Suppressor macrophage (primary cell): ENCODE measurements at places on chromosomes 7 and 10.

- peak; percentile 23 for DNase-seq
Observed at GRCh38 chr7:69932034-69932628, 333.9 kb downstream of the AUTS2 start.

DNA sequence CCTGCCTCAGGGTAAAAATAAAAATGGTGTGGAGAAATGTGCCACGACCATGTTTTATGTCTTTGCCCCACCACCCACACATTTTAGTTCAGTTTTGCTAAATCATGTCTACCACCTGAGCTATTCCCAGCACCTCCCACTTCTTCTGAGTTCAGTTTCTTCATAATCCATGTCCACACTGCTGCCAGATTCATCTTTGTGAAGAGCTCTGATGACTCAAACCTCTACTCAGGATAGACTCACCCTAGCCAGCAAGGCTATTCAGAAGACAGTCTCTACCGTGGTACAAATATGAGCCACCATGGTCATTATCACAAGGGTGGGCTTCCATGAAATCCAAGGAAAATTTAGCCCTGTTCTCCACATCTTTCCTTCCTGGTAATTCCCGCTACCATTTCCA is 231.1 kb upstream of the PRKCQ start:
- DNase-seq = no peak

DNA sequence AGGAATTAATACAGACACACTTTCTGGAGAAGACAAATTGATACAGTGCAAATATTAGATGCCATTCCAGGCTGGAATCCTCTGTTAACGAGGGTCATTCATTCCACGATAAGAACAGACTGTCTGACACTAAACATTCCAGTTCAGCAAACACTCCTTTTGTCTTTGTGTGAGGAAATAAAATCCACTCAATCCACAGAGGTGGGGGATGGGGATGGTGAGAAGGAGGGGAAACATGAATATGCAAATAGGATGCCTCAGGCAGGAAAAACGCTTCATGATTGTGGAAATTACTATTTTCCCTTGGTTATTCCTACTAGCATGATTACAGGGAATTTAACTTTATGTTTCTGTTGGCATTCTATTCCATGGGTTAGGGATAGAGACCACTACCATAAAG is 196.9 kb upstream of the CDCA7L start:
- no peak for DNase-seq

- DNase-seq = no peak
Observed at GRCh38 chr7:44665531-44666213, 59.2 kb downstream of the OGDH start.

DNA sequence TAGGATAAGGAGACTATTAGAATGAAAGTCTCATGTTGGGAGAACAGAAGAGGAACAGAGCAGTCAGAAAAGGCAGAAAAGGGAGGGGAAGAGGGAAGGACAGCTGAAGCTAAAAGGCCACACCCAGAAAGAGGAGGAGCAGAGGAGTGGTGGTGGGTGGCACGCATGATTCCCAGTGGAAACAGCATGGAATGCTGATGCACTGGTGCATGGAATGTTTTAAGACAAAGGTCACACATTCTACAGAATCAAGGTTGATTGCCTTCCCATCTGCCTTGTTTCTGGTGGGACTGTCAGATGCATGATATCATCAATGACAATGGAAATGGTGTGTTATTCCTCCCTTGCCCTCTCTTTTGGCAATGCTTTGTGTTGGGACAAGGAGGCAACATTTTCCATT is 285.4 kb upstream of the MKI67 start:
- no peak for DNase-seq

GRCh38 chr10:8133146-8133545 is 78.7 kb downstream of the GATA3 start:
- DNase-seq = no peak

GRCh38 chr7:20290505-20291111 is 40.1 kb upstream of the ITGB8 start:
- DNase-seq = no peak

DNA sequence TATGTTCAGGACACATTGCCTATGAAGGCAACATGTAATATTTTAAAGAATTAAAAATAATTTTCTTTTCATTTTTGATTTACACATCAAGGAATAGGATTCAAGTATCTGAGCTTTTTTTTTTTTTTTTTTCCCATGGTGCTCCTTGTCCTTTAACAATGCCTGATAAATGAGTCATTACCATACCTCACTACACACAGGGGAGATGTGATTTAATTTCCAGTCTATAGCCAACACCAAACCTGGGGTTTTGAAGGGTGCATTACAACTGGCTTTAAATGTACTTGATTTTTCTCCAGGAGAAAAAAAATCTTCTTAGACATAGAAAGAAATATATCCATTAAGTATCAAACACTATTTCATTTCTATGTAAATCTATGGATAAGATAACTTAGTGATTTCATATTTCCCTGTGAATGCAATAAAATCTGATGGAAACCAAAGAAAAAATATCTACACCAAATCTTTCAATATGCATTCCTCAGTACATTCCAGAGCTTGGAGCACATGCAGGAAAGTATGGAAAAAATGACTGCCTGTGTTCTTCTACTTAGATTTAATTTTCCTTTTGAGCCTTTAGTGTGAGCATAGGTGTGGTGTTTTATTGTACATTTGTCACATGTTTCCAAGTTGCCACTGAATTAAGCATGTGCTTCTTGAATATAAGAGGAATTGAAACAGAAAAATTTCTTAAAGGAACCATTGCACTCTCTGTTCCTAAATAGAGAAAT is 204.8 kb upstream of the MEOX2 start:
- DNase-seq = peak; percentile 1

GRCh38 chr7:98836811-98837629 is 32.8 kb downstream of the TMEM130 start:
- peak; percentile 62 for DNase-seq

DNA sequence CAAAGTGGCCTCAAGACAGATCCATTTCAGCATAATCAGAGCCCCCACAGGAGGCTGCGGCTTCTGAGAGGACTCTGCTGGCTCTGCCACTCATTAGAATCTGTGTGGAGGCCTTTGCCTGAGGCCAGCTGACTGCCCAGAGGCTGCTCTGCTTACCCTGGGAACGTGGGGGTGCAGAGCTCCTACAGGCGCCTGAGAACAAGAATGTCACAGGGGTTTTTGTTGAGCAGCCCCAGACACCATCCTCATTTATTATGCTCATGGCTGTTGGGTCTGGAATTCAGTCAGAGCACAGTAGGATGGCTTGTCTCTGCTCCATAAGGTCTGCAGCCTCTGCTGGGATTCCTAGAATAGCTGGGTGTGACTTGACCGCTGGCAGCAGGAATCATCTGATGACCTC is 101.8 kb upstream of the GDF10 start:
- no peak for DNase-seq

- DNase-seq = no peak
Observed at GRCh38 chr10:80259405-80259871, 30.0 kb downstream of the MAT1A start.

- DNase-seq = no peak
Observed at GRCh38 chr7:106613848-106614560, 47.0 kb downstream of the CCDC71L start.

- DNase-seq = no peak
Observed at GRCh38 chr7:101250324-101250723, 5.4 kb upstream of the FIS1 start.

GRCh38 chr7:16660702-16661464 is 14.9 kb downstream of the BZW2 start:
- peak; percentile 6 for DNase-seq

GRCh38 chr7:157335236-157335635 is 1.6 kb upstream of the DNAJB6 start:
- DNase-seq = no peak

DNA sequence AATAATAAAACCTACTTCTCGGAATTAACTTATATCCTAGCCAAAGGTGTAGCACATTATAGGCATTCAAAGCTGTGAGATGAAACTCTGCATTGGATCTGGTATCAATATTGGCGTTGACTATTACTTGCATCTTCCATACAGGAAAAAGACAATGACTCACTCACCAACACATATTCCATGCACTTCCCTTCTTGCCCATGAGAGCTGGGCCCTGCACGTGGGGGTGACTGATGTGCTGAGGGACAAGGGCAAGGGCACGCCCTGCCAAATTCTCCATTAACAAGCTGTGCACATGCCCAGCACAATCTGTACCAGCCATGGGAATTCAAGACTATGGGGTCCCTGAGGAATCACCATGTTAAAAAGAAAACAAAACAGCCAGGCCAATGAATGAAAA is 188.1 kb upstream of the PDE1C start:
- DNase-seq = peak; percentile 30

GRCh38 chr7:125878235-125878956 is 948.8 kb upstream of the POT1 start:
- DNase-seq = no peak

GRCh38 chr10:119542988-119543813 is 682 bp upstream of the RGS10 start:
- DNase-seq = peak; percentile 73

DNA sequence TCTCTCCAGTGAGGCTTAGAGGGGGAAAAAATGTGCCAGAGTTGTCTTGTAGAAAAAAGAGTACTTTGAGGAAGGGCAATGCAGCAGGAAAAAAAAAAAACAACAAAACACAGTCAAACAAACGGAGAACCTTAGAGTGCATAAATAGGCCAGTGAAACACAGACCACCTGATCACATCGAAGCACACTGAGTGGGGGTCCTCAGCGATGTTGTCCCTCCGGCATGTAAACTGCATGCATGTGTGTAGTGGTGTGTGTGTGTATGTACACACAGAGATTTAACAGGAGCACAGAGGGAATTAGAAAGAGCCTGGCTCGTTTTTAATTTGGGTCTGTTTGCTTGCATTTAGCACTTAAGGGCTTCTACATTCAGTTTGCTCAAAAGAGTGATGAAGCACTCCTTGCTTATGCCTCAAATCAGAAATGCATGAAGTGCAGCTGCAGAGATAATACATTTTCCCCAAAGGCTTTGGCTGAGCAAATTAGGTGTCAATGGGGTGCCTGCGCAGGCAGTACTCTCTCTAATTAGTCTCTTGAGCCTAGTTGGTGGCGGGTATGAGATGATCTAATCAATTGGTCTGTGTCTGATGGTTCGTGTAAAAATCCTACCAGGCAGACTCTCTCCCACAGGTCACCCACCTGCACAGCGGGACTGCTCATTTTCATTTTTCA is 62.7 kb upstream of the FZD1 start:
- DNase-seq = no peak

DNA sequence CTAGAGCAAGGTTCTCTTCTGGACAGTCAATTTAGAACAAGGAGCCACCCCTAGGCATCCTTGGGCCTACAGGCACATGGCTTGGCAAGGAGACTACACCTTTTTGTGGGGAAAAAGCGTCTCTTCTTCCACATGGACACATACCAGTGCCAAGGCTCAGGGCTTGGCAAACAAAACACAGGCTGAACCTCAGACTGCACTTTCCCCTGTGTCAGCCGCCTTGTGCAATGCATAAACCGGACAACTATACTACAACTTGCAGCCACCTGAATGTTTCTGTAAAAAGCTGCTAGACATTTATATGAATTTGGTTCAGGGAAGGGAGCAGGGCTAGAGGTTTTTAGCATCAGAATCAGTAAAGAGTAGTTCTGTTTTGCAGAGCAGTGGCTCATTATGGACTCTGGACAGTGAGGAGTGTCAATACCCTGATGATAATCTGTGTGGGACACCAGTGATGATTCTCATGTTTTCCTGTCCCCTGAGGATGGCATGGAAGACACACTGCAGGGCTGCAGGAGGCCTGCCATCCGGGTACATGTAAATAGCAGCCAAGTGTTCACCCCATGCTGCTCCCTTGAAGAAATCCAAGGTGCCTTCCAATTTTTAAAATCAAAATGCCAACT is 118.9 kb downstream of the GATA3 start:
- no peak for DNase-seq

DNA sequence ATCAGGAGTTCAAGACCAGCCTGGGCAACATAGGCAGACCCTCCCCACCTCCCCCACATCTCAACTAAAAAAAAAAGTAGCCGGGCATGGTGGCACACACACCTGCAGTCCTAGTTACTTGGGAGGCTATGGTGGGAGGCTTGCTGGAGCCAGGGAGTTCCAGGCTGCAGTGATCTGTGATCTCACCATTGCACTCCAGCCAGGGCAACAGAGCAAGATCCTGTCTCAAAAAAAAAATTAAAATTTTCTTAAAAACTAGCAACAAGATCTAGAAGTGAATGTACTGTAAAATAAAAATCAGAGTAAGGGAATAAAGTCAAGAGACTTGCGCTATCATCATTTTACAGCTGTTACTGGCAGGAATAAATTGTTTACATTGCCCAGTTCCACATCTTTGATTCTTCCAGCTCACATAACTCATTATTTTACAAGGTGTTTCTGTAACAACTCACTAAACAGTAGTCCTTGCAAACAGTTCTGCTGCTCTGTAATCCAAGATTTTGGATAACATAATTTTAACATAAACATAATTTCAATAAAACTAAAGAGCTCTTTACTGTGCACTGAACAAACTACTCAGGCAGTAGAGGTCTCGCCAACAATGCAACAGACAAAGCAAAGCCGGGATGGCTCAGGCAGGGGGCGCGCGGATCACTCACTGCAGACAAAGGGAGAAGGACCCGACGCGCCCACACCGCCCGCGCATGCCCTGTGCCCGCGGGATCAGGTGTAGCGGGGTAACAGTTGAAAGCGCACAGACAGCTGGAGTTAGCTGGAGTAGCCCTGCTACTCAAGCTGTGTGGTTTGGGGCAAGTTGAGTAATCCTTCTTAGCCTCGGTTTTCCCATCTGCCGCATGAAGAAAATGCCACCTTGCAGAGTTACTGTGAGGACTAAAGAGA is 73.3 kb upstream of the NFE2L3 start:
- DNase-seq = peak; percentile 63

- no peak for DNase-seq
Observed at GRCh38 chr10:48901319-48901718, 38.3 kb downstream of the LRRC18 start.

GRCh38 chr10:29728541-29729049 is 93.8 kb upstream of the SVIL start:
- DNase-seq = no peak

GRCh38 chr10:49226594-49226993 is 38.4 kb upstream of the TMEM273 start:
- DNase-seq = no peak

DNA sequence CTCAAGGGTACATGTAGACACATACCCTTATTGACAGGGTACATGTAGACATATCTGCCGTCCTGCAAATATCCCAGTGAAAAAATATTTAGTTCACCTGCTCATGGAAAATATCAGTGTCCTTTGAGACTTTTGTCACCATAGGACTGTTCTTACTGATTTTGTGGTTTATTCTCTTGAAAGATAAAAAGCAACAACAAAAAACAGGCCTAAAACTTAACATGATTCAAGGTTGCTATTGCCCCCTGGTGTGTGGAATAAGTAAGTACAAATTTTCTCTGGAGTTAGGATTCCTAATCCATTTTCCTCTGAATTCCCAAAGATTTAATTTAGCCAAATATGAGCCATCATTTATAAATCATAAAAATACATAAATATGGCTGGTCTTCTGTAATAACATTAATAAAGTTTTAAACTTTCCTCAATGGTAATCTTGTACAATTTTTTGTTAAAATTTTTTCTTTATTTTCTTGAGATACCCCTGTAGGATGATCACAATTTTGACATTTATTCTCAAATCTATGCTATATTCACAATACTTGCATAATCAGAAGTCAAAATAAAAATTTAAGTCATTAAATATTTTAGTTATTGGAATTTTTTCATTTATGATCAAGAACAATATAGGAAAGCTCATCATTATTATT is 741.4 kb upstream of the POT1 start:
- DNase-seq = peak; percentile 58
